ENCODE measurements at places on chromosomes 5 and 9.

DNA sequence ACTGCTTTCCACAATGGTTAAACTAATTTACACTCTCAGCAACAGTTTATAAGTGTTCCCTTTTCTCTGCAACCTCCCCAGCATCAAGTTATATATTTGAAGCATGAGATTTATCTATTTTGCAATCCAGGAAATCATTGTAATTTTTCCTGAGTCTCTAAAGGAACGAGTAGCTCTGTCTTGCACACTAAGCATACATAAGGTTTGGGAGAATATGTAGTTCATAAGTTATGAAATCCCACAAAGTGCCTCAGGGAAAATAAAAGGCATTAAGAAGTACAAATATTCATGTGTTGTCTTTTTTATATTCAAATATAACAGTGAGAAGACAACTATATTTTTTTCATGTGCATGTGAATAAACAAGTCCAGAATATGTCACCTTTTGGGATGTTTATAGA is 377.1 kb upstream of the RORB start:
- no peak for DNase-seq

GRCh38 chr5:67985686-67986387 is 229.7 kb upstream of the PIK3R1 start:
- DNase-seq, result no peak

DNA sequence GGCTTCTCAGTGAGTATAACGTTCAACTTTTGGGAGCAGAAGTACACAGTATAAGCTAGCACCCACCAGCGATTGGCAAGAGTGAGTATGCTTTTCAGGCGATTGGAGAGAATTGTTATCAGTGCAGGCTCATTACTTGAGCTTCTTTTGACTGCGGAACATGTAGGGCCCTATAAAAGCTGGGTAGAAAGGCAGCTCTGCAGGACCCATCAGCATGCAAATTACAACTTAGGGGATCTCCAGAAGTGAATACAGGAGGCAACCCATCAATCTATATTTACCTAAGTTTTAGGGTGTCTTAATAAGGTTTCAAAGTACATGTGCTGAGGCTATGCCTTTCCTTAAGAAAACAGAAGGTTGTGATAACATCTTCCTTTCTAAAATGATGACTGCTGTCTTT is 225.0 kb downstream of the MLLT3 start:
- no peak for DNase-seq

GRCh38 chr5:156531199-156531598 is 204.2 kb downstream of the SGCD start:
- DNase-seq, result no peak

GRCh38 chr9:129386812-129387177 is 208.7 kb upstream of the IER5L start:
- DNase-seq, result no peak

DNA sequence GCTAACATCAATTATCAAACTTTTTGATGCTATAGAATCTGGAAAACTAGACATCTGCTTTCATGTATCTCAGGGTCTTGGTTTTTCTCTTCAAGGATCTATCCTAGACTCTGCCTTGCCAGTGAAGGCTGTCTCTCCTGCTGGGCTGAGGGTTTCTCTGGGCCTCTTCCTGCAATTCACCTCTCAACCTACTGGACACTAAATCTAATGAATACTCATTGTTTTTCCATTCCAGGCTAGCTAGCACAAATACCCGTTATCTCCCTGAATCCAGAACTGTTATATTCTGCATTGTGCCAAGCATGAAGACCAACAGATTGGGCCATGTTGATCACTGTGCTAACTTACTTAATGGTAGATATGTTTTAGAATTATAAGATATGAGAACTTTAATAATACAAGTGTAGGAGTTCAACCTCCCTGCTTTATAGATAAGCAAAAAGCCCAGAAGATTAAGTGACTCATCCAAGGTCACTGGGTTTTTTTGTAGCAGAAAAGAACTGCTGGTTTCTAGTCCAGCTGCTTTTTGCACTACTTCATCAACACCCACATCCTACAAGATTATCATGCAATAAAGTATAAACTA is 56.5 kb upstream of the RNF38 start:
- no peak for DNase-seq

- DNase-seq, result no peak
Observed at GRCh38 chr9:131724683-131725082, 15.2 kb downstream of the RAPGEF1 start.

DNA sequence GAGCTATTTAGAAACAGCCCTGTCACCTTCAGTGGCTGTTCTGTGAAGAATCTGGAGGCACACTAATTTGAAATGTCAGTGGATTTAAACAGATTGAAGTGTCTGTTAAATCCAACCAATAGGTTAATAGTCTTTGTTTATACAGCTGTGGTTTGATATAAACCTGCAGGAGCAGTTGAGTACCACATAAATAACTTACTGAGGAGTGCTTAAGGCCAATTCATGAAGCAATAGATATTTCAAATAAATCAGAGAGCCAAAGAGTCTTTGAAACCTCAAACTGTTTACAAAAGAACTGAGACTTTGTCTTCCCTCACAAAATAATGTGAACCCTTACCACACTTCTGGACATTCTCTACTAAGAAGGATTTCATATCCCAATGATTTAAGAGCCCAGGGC is 111.9 kb downstream of the FEM1C start:
- no peak for DNase-seq

GRCh38 chr5:167850911-167851310 is 440.5 kb upstream of the WWC1 start:
- DNase-seq, result no peak

GRCh38 chr5:91318724-91319123 is 64.4 kb downstream of the ARRDC3 start:
- no peak for DNase-seq

DNA sequence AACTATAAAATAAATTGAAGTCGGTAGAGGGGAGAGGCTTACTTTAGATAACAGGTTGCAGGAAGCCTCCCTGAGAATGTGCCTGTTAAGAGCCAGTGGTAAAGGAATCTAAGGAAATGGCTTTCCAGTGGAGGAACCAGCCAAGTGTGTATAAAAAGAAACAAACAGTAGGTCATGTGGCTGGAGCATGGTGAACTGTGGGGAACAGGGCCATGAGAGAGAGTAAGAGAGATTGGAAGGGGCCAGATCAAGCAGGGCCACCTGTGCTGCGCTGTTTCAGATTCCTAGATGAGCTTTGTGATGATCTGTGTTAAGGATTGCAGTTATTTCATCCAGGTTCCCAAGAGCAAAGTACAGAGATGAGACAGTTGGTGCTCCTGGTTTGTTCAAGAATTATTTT is 152.7 kb upstream of the SGCD start:
- DNase-seq, result no peak

- DNase-seq, result no peak
Observed at GRCh38 chr9:103242025-103242424, 246.9 kb downstream of the CYLC2 start.

DNA sequence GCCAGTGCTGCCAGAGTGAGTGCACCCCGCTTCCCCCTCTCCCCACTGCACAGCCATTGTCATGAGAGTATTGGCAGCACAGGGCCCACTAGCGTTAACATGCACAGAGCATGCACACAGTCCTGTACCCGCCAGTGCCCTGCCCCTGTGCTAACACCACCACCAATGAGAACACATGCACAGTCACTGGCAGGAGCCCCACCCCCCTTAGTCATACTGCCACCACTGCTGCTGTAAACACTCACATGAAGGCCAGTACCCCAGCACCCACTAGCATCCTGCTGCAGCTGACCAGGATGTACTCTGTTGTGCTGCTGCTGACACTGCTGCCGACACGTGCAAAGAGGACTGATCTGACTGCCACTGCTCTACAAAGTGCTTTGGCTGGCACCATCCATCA is 19.5 kb upstream of the RANBP6 start:
- DNase-seq, result no peak

DNA sequence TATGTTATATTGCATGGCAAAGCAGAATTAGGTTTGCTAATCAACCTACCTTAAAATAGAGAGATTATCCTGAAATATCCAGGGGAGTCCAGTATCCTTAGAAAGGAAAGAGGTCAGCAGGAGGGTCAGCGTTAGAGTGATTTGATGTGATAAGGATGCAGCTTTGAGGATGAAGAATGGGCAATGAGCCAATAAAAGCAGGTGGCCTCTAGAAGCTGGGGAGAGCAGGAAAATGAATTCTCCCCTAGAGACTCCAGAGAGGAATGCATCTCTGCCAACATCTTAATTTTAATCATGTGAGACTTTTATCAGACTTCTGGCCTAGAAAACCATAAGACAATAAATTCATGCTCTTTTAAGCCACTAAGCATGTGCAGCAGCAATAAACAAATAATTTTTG is 65.7 kb upstream of the SYK start:
- no peak for DNase-seq

DNA sequence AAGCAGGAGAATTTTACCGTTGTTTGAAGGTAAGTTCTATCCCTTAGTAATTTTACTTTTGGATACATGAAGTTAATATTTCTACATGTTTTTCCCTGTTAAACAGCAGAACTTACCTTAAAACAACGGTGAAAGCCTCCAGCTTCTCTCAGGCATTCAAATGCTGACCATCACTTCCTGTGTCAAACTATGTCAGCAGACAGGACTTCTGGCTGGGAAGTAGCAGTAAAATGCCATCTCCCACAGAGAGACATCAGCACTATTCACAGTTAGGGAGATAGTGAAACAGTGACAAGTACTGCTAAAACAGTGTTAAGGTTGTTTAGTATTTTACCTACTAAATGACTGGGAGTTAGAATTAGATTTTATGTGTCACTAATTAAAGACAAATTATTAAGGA is 34.2 kb upstream of the GOLGA1 start:
- DNase-seq, result no peak

- DNase-seq, result no peak
Observed at GRCh38 chr9:1386420-1386819, 336.3 kb downstream of the DMRT2 start.

GRCh38 chr5:45695804-45696156 is 400 bp downstream of the HCN1 start:
- DNase-seq, result no peak

GRCh38 chr5:37807621-37808301 is 32.1 kb downstream of the GDNF start:
- no peak for DNase-seq

GRCh38 chr9:21729648-21730047 is 72.8 kb upstream of the MTAP start:
- no peak for DNase-seq

GRCh38 chr5:37738057-37738691 is 101.7 kb downstream of the GDNF start:
- DNase-seq, result no peak

DNA sequence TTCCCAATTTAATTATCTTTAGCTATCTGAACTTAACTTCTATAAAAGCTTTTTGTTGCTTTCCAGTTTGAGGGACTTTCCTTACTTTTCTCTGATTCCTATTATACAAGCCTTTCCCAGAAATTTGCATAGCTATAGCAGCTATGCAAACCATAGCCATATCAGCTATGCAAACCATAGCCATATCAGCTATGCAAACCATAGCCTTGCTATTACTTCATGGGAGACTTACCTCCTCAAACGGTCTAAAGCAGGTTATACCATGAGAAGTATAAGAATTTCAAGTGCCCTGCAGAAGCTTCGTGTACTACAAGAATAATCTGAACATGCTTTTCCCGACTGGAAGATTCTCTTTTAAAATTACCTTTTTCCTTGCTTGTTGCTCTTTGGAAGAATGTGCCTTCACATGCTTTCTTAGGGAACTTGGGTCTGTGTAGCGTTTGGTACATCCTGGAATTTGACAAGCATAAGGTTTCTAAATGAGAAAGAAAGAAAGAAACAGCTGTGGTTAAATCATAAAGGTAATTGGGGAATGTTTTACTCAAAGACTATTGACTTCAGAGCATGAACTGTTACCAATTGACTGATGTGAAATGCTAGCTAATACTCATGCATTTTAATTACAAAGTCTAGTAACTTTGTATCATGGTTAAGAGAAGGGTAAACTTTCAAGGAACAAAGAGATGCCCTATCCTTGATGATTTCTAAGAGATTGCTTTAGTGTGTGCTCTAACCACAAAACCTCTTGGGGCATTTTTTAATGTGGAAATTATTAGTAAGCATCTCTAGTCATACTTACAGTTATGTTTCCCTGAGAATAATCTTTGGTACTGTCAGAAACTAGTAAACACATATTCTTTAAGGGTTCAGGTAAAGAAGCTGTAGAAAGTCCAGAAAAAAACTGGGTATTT is 367.6 kb downstream of the GLIS3 start:
- DNase-seq, result no peak

DNA sequence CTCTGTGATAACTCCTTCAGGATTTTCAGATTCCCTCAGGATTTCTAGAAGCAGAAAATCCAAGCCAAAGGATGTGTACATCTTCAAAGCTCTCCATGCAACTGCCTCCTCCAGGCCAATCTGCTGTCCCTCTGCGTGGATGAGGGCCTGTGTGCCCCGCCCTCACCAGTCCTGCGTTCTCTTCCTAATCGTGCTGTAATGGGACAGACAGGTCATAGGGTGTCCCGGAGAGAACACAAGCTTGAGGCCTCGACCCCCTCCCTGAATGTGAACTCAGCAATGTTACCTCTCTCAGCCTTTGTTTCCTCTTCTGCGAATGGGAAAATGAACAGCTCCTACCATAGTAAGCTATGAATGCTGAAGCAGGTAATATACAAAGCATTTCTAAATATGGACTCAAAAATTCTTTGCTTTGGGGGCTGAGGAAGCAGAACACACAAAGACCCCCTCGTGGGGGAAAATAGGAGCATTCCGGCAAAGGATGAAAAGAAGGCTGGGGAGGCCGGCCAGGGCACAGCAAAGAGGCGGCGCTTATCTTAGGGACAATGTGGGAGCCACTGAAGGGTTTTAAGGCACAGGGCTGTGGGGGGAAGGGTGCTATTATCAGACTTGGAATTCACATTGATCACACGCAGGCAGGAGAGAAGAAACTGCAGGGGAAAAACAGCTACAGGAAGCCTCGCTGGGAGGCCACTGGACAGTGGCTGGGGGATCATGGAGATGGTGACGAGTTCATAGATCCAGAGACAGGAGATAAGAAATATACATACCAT is 57.2 kb upstream of the FBXW11 start:
- DNase-seq, result no peak

DNA sequence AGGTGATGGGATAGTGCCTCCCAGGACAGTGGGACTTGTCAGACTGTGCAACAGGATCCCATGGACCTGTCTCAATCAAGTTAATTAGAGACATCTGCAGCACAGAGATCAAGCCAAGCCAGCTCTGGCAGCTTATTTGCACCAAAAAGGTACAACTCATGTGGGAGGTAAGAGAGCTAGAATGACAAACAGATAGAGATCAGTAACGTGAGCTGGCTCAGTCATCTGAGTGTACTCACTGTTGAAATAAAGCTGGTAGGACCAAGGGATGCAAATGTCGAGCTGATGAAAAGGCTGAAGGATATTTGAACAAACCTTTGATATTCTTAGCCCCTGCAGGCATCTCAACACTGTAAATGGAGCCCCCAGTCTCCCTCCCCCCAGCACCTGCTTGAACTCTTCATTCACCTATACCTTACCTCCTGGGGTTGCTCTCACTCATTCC is 198.1 kb downstream of the EFNA5 start:
- no peak for DNase-seq

GRCh38 chr5:32506201-32506661 is 61.7 kb upstream of the ZFR start:
- DNase-seq, result no peak

DNA sequence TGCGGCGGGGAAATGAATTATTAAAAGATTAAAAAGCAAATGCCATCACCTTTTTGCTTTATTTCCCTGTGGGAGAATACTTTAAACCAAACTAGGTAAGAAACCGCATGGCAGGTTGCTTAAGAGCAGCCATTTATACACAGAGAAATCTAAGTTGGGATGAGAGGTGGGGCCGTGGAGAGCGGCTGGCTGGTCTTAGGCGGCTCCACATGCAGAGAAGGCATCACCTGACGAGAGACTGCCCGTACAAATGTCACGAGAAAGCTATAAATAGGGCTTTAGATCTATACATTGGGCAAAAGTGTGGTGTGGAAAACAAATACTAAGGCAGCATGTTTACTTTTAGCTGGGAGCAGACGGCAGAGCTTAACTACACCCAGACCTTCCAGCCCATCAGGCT is 39.4 kb downstream of the MED27 start:
- DNase-seq, result no peak
